ENCODE measurements at places on chromosomes 2 and 18. TPM values are rescaled to one million over a fixed set of nuclear protein-coding genes. Genes with fewer than 3 reads are reported as not detected.

The NOL4 gene
- total RNA-seq: 13.7 TPM

The VAPA gene
- total RNA-seq: 259 TPM

The DAW1 gene
- 5.0 TPM for total RNA-seq

The ADI1 gene
- 28.8 TPM for total RNA-seq

The HIBCH gene
- total RNA-seq: 42.1 TPM

The MAP3K19 gene
- 6.9 TPM for total RNA-seq

The GALNT5 gene
- 7.6 TPM for total RNA-seq

The DCDC2C gene
- 0.99 TPM for total RNA-seq

The CRACDL gene
- total RNA-seq: 2.1 TPM

The SCN2A gene
- 107 TPM for total RNA-seq

The ANKRD30BL gene
- 15.3 TPM for total RNA-seq

The NDC80 gene
- total RNA-seq: 13.6 TPM

The RNU2-63P gene
- not detected for total RNA-seq

The CDK5R2 gene
- total RNA-seq: 7.2 TPM

The WDR12 gene
- total RNA-seq: 30.1 TPM

The SULT1C2 gene
- 2.9 TPM for total RNA-seq

The EFHD1 gene
- 6.5 TPM for total RNA-seq

Data from spinal cord (tissue), 10 donors.